ENCODE measurements at places on chromosomes 5 and 9. TPM values are rescaled to one million over a fixed set of nuclear protein-coding genes. Genes with fewer than 3 reads are reported as not detected.

The CCDC171 gene
- total RNA-seq: 1.7 TPM

The GRIN3A gene
- total RNA-seq: not detected

The COL5A1 gene
- total RNA-seq: 2.3 TPM

The AK8 gene
- not detected for total RNA-seq

GRCh38 chr9:74503666-74504065, 6.5 kb downstream of the RORB start:
- H3K36me3 ChIP-seq: no peaks in the 10 kb centered on the region
- DNase-seq: no peak
- peaks cover 17% of the 10 kb centered on the region for H3K27me3 ChIP-seq
- no peak overlapping the region for H3K27ac ChIP-seq
- H3K4me3 ChIP-seq: no peak overlapping the region
- peaks cover 9% of the 10 kb centered on the region for H3K4me1 ChIP-seq

GRCh38 chr5:131571669-131572168, 63.3 kb downstream of the RAPGEF6 start:
- peaks cover 3% of the 10 kb centered on the region for H3K36me3 ChIP-seq
- no peak overlapping the region for H3K27ac ChIP-seq
- no peak for DNase-seq

GRCh38 chr5:133470841-133471240, 141.5 kb downstream of the FSTL4 start:
- H3K4me3 ChIP-seq: no peak overlapping the region
- H3K27me3 ChIP-seq: peaks cover 3% of the 10 kb centered on the region
- H3K36me3 ChIP-seq: no peaks in the 10 kb centered on the region

DNA sequence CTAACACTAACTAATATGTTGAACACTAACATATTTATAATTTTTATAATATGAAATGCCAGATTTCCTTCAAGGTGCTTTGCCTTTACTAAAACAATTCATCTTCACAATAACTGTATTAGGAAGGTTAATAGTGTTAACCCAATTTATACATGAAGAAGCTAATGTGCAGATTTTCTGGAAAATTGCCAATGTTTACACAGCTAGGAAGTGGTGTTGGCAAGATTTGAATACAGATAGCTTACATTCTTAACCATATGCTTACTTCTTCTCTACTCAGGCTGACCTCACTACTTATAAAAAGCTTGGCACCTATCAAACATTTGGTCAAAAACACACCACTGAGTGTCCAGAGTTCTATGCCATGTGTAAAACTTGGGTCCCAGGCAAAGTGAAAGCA, 445.4 kb upstream of the ITGA1 start:
- no peaks in the 10 kb centered on the region for H3K4me1 ChIP-seq
- DNase-seq: no peak
- H3K4me3 ChIP-seq: no peak overlapping the region
- H3K36me3 ChIP-seq: no peaks in the 10 kb centered on the region
- H3K27me3 ChIP-seq: no peaks in the 10 kb centered on the region

DNA sequence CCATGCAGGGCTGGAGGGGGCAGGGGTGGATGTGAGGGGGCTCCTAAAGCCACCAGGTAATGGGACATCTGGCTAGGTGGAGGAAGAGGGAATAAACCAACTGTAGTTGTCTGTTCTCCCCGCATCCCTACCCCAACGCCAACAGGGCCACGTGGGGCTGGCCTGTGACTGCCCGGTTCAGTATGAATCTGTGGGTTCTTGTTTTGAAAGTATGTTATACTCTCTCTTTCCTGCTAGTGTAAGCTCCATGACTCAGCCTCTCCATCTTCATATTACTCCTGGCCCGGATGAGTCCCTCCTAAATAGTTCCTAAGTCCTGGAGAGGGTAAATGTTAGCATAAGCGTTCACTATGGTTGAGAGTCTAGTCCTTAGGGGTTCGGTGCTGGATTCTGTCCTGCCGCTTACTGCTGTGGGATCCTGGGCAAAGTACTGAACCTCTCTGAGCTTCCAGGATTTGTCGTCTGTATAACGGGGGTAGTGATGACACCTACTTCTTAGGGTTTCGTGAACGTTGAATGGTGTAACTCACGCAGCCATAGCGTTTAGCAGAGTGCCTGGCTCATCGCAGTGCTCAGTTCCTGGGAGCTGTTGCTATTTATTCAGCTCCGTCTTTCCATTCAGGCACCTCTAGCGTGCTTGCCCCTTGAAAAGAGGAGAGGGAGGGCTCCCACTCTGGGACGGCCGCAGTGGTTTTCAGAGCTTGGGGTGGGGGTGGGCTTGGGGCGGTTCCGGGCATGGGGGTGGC, 28.8 kb downstream of the LHX2 start:
- H3K4me1 ChIP-seq: peaks cover 12% of the 10 kb centered on the region
- H3K27me3 ChIP-seq: peaks cover 2% of the 10 kb centered on the region
- no peak for DNase-seq
- no peak overlapping the region for H3K4me3 ChIP-seq
- no peaks in the 10 kb centered on the region for H3K36me3 ChIP-seq

GRCh38 chr9:114930056-114930812, at the start of gene TNFSF8:
Gene TNFSF8 (minus strand): TSS chr9:114930591. CDS start chr9:114930303, 288 bp downstream.
- no peaks in the 10 kb centered on the region for H3K27me3 ChIP-seq
- peak; percentile 78 for DNase-seq
- no peaks in the 10 kb centered on the region for H3K36me3 ChIP-seq
- H3K27ac ChIP-seq: peak within 1 kb of the TSS; percentile 93
- H3K4me3 ChIP-seq: peak within 1 kb of the TSS; percentile 65
- H3K4me1 ChIP-seq: peaks cover 19% of the 10 kb centered on the region

DNA sequence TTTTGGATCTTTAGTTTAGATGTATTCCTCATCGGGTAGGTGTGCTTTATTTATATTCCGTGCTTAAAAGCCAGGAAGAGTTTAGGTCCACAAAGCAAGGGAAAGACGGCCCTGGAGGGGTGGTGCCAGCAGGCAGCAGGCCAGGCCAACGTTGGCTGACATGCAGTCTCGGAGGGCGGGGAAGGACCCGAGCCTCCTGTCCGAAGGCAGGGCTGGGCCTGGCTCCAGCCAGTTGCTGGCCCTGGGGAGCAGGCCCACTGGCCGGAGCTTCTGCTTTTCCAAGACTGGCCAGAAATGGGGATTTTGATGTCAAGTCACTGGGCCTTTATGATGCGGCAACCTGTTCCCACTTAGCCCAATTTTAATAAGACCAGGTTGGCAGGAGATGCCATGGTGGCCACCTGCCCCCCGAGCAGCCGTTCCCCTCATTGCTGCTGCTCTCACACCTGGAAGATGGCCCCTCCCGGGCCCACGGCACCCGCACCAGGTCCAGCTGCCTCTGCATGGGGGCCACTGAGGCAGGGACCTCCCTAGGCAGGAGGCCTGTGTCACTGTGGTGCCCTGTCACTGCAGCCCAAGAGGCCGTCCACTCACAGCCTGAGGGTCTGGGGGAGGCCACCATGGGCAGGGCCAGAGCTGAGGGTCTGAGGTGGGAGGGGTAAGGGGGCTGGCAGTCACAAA, 23.2 kb downstream of the LPCAT1 start:
- H3K4me1 ChIP-seq: peaks cover 5% of the 10 kb centered on the region
- peaks cover 4% of the 10 kb centered on the region for H3K36me3 ChIP-seq
- no peak for DNase-seq
- no peak overlapping the region for H3K4me3 ChIP-seq
- H3K27me3 ChIP-seq: no peaks in the 10 kb centered on the region

GRCh38 chr5:158203261-158203660, 344.3 kb upstream of the CLINT1 start:
- H3K27ac ChIP-seq: no peak overlapping the region
- H3K36me3 ChIP-seq: no peaks in the 10 kb centered on the region
- no peak for DNase-seq
- H3K4me1 ChIP-seq: no peaks in the 10 kb centered on the region
- H3K4me3 ChIP-seq: no peak overlapping the region
